ENCODE measurements at places on chromosomes 11 and 22.
A peak's percentile ranks its signal among the peaks of the same experiment; 100 is the strongest.

GRCh38 chr11:74011360-74012073, 2.6 kb upstream of the UCP3 start:
- peak; percentile 75 for DNase-seq

DNA sequence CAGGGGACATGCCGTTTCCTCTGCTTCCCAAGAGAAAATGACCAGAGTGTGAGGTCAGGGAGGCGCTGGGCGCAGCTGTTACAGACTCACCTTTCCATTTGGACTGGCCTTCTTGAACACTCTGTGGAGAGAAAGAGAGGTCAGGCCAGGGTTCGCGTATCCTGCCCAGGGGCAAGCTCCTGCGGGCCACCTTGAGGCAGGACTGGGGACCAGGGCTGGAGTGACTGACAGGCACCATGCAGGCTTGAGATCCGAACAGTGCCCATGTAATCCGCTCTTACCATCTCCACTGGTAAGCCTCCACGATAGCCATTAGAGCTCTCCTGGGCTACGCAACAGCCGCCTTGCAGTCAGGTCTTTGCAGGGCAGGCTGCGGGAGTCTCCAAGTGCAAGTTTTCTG, 49.3 kb downstream of the TPBGL start:
- DNase-seq: no peak

GRCh38 chr11:19405966-19406365, 165.2 kb upstream of the E2F8 start:
- no peak for DNase-seq

- DNase-seq: no peak
These were observed 14.6 kb upstream of the CTSC start for GRCh38 chr11:88352139-88352538.

GRCh38 chr11:119805663-119806062, 76.7 kb upstream of the NECTIN1 start:
- DNase-seq: no peak

DNA sequence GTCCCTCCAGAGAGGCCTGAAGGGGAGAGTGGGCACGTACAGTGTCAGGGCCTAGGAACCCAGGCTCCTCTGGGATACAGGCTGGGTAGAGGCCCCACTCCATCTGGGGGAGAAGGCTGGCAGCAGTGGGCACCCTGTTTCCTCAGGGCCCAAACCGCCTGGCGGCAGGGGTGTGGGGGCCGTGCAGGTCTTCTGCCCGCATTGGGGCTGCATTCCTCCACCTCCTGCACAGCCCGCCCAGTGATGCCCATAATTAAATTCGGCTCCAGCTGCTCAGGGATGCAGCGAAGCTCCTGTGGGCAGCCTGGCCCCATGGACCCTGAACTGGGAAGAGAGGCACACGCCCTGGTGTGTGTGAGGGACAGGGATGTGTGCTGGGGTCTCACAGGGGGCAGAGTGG, 35.4 kb downstream of the KCNQ1OT1 start:
- no peak for DNase-seq

- DNase-seq: no peak
These were observed 102.6 kb upstream of the ALDH3B2 start for GRCh38 chr11:67776852-67777520.

Measured in CD4-positive, alpha-beta T cell treated with Interleukin-12 subunit alpha and Interleukin-12 subunit beta, for 1 hour (primary cell).